ENCODE measurements at places on chromosomes 2 and 18.
A peak's percentile ranks its signal among the peaks of the same experiment; 100 is the strongest.

- DNase-seq = no peak
Measured at GRCh38 chr2:16729335-16729734, 63.7 kb upstream of the CYRIA start.

DNA sequence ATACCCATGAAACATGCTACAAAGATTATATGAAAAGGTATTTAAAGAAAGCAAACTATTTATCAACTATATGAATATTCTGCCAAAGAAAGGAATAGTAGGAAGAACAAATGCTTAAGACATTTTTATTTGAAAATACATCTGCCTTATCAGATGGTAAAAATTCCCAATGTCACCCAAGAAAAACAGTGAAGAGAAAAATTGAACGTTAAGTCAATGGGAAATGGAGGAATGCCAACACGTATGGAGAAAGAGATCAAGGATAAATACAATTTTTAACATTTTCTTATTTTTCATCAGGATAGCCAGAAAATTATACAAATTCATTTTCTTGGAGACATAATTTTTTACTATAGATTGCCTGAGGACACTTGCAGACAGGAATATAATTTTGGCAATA is 394.2 kb downstream of the ZEB2 start:
- no peak for DNase-seq

DNA sequence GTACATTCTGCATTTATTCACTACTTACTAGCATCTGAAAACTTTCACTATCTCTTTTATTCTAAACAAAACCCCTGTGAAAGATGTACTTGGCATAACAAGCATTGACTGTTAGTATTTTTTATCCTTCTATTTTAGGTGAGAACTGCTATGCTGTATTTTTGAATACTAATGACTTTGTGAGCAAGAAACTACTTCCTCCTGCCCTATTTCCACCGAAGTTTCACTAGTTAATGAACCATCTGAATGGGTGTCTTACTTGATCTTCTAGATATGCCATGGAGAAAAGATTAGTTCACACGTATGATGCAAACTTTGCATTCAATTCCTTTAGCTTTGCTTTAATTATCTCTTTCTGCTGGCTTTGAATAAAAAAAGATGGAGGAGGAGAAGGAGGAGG is 68.1 kb downstream of the EPHA4 start:
- DNase-seq = no peak

GRCh38 chr18:79394534-79395307 is 1.0 kb upstream of the NFATC1 start:
- peak; percentile 54 for DNase-seq

DNA sequence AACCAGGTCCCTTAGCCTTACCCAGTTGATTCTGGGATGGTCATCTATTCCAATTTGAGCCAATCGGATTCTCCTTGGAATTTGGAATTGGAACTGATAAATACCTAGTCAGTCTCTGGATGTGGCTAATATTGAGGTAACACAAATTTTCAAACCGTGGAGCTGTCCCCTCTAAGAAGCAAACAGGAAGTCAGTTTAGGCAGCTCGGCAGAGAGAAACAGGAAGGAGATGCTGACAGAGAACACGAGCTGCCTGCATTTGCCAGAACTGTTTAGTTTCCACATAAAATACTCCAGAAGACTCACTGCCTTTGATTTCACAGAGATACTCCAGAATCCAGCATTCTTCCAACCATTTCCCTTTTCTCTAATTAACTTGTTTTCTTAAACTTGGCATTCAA is 1024.9 kb downstream of the BCL11A start:
- no peak for DNase-seq

DNA sequence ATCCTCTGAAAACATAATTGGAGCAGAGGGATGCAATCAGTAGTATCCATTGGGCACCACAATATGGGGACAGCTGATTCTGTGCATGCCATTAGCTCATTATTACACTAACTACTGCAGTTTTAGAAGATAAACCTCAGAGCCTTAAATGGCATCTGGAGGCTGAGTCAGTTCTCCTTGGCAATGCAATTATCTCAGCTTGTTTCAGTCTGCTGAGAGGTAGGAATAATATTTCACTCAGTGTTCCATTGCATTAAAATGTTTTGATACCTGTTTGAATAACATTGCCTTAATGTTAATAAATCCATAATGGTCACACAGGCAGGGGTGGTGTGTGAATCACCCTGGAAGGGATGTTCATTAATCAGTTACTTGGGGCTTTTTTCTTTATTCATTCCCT is 309.6 kb downstream of the LRRTM1 start:
- DNase-seq = no peak

DNA sequence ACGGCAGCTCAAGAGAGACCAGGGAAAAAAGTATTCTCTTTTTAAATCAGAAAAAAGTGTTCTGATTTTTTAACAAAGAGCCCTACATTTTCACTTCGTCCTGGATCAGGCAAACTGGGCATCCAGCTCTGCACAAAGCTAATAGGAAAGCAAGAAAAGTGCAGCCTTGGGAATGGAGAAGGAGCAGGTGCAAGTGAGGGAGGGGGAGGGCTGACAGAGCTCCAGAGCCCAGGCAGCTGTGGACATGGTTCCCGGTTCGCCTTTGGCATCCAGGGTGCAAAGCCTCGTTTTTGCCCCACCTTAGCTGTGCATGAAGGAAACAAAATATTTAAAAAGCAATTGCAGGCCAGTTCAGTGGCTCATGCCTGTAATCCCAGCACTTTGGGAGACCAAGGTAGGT is 82.2 kb downstream of the FAM124B start:
- no peak for DNase-seq

DNA sequence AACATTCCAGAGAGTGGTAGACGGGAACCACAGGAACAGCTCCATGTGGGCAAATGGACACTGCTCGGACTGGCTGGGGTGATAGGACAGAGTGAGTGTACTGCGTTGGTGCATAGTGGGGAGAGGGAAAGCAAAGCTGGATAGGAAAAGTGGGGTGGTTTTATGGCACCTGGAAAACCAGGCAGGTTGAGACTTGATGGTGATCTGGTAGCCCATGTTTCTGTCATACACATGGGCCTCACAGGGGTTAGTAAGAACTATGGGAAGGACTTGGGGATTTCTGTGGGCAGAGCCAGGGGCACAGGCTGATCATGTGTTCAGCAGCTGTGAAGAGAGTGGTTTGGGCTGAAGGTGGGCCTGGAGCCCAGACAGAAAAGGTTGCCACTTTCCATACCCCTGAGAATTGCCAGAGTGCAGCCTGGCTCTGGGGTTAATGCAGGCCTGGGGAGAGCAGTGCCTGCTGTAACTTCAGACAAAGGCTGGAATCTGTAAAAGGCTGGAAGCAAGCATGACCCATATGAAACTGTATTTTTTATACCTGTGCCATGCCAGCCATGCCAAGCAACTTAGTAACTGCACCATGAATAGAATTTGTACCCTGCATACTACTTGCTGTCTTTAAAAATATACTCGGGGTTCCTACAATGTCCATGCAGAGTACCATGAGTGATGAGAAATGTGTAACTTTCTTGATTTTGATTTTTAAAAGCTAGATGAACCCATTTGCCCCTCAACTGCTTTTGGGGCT is 41.9 kb downstream of the RPIA start:
- no peak for DNase-seq

- no peak for DNase-seq
Measured at GRCh38 chr18:12155996-12156395, 62.4 kb downstream of the ANKRD62 start.

DNA sequence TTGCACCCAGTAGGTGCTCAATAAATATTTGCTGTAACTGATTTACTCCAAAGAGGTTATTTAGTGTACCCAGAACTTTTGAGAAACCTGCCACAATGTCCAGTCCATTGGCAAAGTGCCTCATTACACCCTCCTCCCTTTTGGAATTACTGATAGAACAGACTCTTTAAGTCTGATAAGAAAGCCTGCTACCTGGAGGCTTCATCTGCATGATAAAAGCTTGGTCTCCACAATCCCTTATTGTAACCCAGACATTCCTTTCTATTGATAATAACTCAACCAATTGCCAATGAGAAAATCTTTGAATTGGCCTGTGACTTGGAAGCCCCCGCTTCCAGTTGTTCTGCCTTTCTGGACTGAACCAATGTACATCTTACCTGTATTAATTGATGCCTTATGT is 281.2 kb upstream of the FBXO11 start:
- DNase-seq = no peak

GRCh38 chr2:226151157-226151556 is 648.5 kb downstream of the IRS1 start:
- no peak for DNase-seq

- DNase-seq = no peak
Measured at GRCh38 chr2:219661955-219662395, 34.5 kb downstream of the SLC4A3 start.

DNA sequence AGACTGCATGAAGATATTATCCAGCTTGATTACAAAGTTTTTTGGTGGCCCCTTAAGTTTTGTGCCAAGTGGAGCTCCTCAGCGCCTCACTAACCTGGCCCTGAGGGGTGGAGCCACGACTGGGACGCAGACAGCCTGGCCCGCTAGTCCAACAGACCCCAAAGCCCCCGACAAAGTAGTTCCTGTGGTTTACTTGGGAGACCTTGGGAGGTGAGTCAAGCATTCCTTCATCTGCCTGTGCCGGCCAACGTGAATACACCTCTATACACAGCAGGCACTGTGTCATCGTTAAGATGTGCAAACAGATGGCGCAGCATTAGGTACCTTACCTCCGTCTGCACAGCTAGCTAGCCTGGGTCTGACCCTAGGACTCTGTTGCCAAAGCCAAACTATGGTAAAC is 55.0 kb upstream of the LAMA1 start:
- no peak for DNase-seq

DNA sequence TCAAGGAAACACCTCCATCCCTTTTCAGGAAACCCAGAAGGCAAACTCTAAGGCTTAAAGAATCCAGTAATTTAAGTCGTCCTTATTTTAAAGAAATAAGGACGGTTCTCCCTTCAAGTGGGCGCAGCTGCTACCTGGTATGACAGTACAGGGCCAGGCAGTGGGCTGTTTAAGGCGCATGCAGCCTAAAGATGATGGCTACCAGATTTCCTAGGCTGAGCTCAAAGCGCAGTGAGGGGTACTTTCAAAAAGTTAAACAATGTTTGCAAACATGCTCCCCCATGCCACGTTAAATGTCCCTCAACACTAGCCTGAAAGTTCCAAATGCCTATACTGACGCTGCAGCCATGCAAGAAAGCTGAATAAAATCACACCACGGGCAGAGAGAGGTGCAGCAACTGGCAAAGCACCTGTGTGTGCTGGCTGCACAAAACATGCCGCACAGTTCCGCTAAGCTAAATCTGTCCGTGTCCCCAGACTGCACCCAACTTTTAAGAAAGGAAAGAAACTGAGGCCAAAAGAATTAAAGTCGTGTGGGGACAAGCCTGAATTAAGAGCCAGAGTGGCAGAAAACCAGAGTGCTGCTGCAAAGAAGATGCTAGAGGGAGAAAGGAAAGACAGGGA is 583 bp downstream of the HIBCH start:
- DNase-seq = no peak

- no peak for DNase-seq
Measured at GRCh38 chr2:130154773-130155765, 10.2 kb upstream of the CCDC74B start.

GRCh38 chr18:9100796-9101195 is 1.7 kb upstream of the NDUFV2 start:
- DNase-seq = no peak

DNA sequence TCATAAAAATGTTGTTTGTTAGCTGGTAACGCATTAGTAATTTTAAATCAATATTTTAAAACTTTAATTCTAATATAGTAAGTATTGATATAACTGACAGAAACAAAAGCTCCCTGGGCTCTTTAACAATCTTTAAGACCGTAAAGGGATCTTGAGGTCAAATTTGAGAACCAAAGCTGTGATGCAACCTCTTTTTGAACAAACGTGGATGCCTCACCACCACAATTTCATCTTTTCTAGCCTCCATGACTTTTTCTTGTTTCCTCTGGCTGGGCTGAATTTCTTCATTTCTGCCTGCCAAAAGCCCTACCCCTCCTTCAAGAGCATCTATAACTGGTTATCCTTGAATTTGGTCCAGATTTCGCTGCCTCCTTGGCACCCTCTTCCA is 563 bp upstream of the POLE4 start:
- DNase-seq = no peak

GRCh38 chr2:158009399-158009798 is 92.3 kb upstream of the UPP2 start:
- DNase-seq = no peak

DNA sequence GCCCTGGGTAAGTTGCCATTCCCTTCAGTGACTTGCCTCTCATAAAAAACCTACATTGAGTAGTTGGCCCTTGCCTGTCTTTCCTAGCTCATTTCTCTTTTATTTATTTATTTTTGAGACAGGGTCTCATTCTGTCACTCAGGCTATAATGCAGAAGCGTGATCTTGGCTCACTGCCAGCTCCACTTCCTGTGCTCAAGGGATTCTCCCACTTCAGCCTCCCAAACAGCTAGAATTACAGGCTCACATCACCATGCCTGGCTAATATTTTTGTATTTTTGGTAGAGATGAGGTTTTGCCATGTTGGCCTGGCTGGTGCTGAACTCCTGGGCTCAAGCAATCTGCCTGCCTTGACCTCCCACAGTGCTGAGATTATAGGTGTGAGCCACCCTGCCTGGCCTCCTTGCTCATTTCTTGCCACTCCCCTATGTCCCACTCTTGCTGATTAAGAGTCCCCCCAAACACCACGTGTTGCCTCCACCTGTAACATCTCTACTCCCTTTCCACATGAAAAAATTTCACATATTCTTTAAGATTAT is 12.6 kb downstream of the EVA1A start:
- DNase-seq = no peak

DNA sequence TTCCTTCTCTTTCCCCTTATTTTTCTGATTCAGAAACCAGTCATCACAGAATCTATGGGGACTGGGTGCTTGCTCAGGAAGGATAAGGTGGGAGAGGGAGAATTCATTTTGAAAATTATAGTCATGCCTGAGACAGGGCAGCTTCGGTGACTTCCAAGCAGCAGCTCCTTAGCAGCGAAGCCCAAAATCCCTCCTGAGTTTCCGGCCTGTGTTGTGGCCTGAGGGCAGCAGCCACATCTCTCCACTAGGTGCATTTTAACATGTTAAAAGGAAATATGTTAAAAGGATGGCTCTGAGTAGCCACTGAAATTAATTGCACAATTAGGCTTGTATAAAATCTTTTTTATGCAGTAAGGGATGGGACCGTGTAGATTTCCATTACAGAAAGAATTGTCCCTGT is 207.0 kb upstream of the RAB12 start:
- DNase-seq = no peak

DNA sequence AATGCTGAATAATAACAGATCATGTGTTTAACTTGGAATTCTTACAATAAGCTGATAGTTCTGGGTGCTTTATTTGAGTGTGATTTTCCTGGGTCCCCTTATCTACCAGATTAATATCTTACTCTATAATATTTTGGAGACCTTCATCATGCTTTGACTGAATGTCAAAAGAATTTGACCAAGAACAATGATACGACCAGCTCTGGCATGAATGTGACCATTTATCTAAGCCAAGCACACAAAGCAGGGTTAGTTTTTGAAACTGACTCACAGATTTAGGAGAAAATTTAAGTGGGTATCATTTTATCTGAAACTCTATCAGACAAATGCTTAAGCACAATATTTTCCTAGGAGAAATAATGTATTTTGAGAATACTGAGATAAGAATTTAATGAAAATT is 677.0 kb downstream of the NYAP2 start:
- DNase-seq = no peak

- no peak for DNase-seq
Measured at GRCh38 chr2:54704688-54705605, 18.5 kb upstream of the EML6 start.

GRCh38 chr2:71930049-71930681 is 217.5 kb downstream of the CYP26B1 start:
- no peak for DNase-seq

All from stimulated activated CD4-positive, alpha-beta T cell treated with anti-CD3 and anti-CD28 coated beads, Interleukin-1b, Interleukin-23, amount 100 ng/mL, for 1 hour (primary cell).